ENCODE measurements at places on chromosomes 3 and 15. TPM values are rescaled to one million over a fixed set of nuclear protein-coding genes. Genes with fewer than 3 reads are reported as not detected.

- no peak for DNase-seq
Measured at GRCh38 chr3:171026597-171027293, at the start of gene SLC2A2. Gene SLC2A2 (minus strand): TSS chr3:171026720. CDS start chr3:171026670, 50 bp downstream.

DNA sequence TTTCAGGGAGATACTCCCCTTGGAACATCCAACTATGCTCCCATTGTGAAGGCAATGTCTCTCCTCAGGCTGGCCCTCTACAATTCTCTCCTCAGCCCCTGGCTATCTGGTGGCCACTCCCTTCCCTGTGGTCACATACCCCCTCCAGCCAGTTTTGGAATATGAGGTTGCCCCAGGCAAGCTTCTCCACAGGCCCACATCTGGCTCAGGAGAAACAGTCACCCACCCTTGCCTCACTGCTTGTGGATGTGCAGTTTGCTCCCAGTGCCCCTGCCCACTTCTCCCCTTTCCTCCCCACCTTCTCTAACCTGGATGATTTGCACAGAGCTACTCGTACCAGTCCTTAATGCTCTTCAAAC lies 15.7 kb upstream of the TIPARP start:
- no peak for DNase-seq

GRCh38 chr3:130955481-130955880 lies 61.6 kb downstream of the ATP2C1 start:
- DNase-seq: no peak

DNA sequence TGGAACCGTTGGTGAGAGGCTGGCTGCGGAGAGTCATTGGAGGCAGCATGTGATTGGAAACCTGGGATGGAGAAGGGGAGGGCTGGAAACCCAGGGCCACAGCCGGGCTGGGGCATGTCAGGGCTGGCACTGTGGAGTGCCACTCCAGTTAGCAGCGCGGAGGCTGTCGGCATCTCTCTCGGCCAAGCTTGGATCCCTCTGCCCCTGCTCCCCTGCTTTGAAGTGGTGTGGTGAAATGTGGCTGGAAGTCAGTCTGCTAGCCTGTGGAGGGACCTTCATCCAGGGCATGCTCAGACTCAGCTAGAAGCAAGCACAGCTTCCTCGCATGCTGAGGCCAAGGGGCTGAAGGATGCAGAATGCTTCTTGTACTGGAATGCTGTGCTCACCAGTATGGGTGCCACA lies 13.5 kb downstream of the SLCO3A1 start:
- no peak for DNase-seq

DNA sequence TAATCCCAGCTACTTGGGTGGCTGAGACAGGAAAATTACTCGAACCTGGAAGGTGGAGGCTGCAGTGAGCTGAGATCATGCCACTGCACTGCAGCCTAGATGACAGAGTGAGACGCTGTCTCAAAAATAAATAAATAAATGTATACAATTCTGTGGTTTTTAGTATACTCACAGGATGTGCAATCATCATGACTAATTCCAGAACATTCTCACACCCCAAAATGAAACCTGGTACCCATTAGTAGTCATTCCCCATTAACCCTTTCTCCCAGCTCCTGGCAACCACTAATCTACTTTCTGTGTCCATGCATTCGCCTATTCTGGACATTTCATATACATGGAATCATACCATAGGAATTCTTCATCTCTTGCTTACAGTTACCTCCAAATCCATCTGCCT lies 44.5 kb downstream of the LRRFIP2 start:
- DNase-seq: no peak

Gene LHFPL4
- not detected for total RNA-seq

Measured in activated naive CD4-positive, alpha-beta T cell treated with anti-CD3 and anti-CD28 coated beads, Interleukin-2, amount 50 U/mL, for 72 hours (primary cell).